ENCODE measurements at places on chromosomes 3 and 15. TPM values are rescaled to one million over a fixed set of nuclear protein-coding genes. Genes with fewer than 3 reads are reported as not detected.

GLDN gene
- total RNA-seq = 20.6 TPM

UCN2 gene
- 0.48 TPM for total RNA-seq

ACKR4 gene
- total RNA-seq = 1.6 TPM

UBA3 gene
- total RNA-seq = 84.7 TPM

TCTA gene
- 26.5 TPM for total RNA-seq

GOLGA6A gene
- total RNA-seq = not detected

AADACL2 gene
- not detected for total RNA-seq

IQCH gene
- 0.94 TPM for total RNA-seq

RBPMS2 gene
- 242 TPM for total RNA-seq

ITPKA gene
- 1.0 TPM for total RNA-seq

LMAN1L gene
- total RNA-seq = 7.9 TPM

RBM6 gene
- 37.9 TPM for total RNA-seq

IMPG2 gene
- 0.38 TPM for total RNA-seq

NBEAL2 gene
- total RNA-seq = 14.2 TPM

AMT gene
- 20.1 TPM for total RNA-seq

RUBCN gene
- total RNA-seq = 41.0 TPM

SEMA3F gene
- total RNA-seq = 10.0 TPM

ATP13A5 gene
- total RNA-seq = not detected

HES1 gene
- total RNA-seq = 24.4 TPM

COX17 gene
- total RNA-seq = 130 TPM

ZNF106 gene
- total RNA-seq = 691 TPM
